ENCODE measurements at places on chromosomes 1 and 21. TPM values are rescaled to one million over a fixed set of nuclear protein-coding genes. Genes with fewer than 3 reads are reported as not detected.

- peak; percentile 23 for DNase-seq
Observed at GRCh38 chr1:68103884-68104554, 53.6 kb upstream of the DIRAS3 start.

TPR gene
- 69.3 TPM for total RNA-seq

GRCh38 chr1:183942933-183943693 lies 94.4 kb downstream of the COLGALT2 start:
- peak; percentile 6 for DNase-seq

DDAH1 gene
- total RNA-seq, result 235 TPM

- no peak for DNase-seq
Observed at GRCh38 chr21:28751176-28751575, 241.5 kb downstream of the LTN1 start.

DNA sequence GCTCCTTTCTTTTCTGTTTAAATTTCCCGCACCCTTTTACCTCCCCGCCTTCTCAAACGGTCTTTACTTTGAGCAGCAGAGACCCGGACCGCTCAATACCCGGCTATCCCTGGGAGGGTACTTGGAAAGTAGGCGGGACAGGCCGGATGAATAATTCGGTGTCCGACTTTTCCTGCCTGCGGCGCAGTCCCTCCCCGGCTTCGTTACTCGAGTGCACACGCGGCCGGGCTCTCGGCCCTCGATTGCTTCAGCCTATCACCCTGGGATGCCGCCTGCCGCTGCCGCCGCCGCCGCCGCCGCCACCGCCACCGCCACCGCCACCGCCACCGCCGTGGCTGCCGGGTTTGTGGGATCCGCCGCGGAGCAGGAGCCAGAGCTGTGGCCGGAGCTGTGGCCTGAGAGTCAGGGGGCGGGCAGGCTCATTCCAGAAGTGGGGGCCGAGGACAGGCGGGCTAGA lies 382 bp upstream of the RASAL2 start:
- DNase-seq, result peak; percentile 96

DNA sequence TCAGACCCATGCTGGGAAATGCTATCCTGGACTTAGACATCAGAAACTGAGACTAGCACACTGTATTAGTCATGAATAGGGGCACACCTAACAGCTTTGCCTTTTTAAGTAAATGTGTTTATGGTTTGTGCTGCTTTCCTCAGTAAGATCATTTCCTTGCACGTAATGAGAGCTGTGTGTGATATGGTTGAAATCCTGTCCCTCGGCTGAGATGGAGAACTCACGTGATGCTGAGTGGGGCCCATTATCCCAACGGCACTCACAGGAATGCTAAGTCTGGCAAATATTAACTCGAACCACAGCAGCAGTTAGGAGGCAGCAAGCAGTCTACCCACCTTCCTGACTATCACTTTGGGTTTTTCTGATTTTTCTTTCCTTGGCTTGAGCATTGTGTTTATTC lies 38.2 kb downstream of the BCL9 start:
- no peak for DNase-seq

All from HFFc6 (cell line).